ENCODE measurements at places on chromosomes 5 and 9.
A peak's percentile ranks its signal among the peaks of the same experiment; 100 is the strongest.

DNA sequence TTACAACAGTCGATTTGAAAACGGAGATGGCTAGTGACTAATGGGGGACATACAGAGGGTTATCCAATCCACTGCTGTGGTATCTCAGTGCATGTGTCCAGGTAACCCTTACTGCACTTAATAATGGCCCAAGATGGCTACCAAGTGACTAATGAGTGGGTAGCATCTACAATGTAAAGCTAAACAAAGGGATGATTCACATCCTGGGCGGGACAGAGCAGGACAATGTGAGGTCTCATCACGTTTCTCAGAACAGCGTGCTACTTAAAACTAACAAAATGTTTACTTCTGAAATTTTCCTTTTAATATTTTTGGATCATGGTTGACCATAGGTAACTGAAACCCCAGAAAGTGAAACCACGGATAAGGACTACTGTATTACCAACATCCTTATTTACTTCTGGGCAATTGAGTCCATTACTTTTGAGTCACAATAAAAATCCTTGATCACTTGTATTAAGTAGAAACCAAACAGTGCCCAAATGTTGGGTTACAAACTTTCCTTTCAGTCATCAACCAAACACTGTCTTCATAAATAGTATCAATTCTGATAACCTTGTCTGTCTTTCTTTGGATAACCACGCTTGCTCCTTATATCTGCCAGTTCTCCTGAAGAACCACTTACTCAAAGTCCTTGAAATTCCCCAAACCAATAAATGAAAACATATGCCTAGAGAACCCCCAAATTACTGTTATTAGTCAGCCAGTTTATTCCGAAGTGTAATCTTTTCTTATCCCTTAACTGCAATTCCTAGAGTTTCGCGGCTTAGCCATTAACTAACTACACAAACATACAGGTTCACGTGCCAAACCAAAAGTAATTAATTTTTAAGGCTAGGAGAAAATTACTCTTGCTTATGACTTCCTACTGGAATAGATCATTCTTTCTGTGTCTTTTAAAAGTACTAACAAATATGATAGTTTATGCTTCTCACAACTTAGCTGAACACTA, 59.7 kb downstream of the ELL2 start:
- no peak for DNase-seq

DNA sequence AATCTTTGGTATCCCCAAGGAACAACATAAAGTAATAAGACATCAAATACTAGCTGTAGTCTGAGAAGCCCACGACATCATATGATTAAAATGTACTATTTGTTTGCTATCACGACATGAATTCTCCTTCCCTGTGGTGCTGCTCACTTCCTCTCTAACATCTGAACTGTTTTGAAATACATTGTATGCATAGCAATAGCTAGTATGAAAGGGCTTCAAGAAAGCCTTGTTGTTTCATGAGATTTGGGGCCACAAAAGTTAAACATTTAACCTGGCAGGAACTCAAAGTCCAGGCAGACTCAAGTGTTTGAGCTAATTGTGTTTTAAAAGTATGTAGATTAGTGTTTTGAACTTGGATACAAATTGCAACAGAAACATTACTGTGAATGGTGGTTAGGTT, 237.4 kb upstream of the PTGER4 start:
- DNase-seq: no peak

DNA sequence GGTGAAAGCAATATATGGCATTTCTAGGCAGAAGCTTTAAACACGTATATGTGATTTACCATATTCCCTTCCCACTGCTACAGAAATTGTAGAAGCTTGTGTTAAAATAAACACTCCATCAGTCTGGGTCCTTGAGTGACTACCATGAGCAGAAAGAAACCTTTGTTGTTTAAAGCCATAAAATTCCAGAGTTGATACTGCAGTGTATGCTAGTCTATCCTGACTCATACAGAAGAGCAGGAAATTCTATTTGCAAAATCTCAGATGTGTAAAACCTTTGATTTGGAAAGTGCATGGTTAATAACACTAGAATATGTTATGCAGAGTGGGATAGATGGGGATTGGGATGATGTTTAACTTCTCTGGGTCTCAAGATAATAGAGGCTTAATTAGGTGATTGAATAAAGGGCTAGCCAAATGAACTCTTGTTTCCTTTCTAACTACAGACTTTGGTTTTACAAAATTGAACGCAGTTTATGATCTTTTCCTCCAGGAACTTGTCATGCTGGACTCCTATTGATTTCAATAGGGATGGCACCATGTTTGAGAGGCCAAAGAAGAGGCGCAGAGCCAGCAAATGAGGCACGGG, 282.7 kb upstream of the VLDLR start:
- no peak for DNase-seq

- DNase-seq: peak; percentile 75
These were observed 23.9 kb downstream of the C5orf15 start for GRCh38 chr5:133944263-133945185.

- no peak for DNase-seq
These were observed 180.3 kb upstream of the ADRA1B start for GRCh38 chr5:159735749-159736660.

DNA sequence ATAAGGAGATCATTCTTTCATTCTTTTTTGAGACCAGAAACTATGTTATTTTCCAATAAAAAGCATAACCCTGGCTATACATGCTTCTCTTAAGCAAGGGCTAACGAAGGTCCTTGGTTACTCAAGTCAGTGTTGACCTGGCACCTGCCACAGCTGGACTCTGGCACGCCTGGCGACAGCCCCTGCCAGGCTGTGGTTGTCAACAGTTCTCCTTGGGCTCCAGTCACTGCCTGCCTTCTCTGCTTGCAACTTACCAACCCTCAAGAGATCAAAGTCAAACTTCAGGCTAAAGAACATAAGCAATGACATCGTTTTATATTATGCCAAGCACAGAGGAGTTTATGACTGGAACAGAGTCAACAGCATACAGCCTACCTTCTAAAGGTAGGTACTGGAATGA, 61.4 kb upstream of the TBC1D9B start:
- no peak for DNase-seq

GRCh38 chr5:13783726-13784125, 160.8 kb downstream of the DNAH5 start:
- no peak for DNase-seq

DNA sequence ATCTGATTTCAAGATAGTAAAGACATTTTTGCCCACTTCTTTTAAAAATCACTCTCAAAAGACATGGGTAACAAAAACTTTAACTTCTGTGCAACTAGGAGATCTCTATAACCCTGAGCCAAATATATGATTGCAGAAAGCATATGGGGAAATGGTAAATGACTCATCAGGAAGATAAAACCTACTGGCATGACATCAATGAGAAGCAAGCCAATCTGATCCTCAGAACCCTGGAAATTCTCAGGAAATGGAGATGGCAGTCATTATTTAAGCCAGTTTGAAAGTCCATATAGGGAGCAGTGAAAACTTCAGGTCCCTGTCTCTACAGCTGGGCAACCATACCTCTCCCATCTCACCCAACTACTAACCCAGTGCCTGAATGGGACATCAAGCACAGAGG, 249.7 kb upstream of the NREP start:
- no peak for DNase-seq

DNA sequence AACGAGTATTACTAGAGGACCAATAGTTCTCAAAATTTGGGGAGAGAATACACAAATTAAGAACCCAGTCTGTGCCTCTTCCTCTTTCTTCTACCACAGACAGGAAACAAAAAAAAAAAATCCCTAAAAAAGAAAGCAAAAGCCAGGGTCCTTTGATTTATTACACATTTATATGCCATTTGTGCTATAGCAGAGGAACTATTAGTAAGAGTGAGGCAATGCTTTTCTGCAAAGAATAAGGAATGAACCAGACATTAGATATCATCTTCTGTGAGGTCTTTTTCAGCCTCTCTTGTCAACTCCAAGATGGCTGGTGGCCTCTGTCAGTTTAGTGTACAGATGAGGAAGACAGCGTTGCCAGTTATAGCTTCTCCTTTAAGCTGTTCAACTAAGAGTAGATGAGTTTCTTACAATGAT, 127.6 kb downstream of the RFX3 start:
- DNase-seq: no peak

DNA sequence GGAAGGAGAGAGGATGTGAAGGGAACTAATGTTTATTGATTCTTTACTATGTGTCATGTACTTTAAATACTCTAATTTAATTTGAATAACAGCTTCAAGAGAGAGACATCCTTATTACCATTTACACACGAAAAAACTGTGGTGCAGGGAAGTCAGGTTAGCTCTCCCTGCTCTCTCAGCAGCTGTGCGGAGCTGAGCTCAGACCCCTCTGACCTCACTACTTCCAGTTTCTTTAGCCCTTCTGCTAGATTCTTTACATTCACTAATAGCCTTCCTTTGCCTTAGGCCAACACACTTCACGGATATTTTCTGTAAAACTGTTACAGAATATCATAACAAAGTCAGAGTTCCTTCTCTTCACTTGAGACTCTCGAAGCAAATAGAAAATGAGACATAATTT, 131.3 kb upstream of the ARRDC3 start:
- DNase-seq: no peak

- DNase-seq: no peak
These were observed 38.9 kb upstream of the TLX3 start for GRCh38 chr5:171270136-171270535.

GRCh38 chr9:6645355-6646292, at the start of gene GLDC:
Gene GLDC, minus strand, starts transcription at chr9:6645729. Its CDS starts 230 bp downstream, at chr9:6645499.
- peak; percentile 61 for DNase-seq

GRCh38 chr5:6158974-6159831, 219.1 kb downstream of the MED10 start:
- no peak for DNase-seq

GRCh38 chr5:149667084-149667828, 62.9 kb upstream of the PPARGC1B start:
- DNase-seq: peak; percentile 50

DNA sequence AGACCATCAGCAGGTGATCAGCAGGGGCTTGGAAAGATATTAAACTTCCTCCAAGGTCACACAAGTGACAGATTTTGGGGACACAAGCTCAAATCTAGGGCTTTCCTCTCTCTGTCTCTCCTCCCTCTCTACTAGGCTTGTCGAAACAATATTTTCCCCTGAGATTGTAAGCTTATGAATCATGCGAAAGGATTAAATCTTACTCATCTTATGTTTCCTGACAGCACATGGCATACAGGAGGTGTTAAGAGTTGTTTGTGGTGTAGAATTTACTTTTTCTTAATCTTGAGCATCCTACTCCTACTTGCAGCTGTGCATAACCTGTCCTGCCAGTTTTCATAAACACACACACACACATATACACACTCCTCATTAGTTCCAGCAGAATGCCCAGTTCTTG, 186.3 kb downstream of the MARCHF11 start:
- no peak for DNase-seq

DNA sequence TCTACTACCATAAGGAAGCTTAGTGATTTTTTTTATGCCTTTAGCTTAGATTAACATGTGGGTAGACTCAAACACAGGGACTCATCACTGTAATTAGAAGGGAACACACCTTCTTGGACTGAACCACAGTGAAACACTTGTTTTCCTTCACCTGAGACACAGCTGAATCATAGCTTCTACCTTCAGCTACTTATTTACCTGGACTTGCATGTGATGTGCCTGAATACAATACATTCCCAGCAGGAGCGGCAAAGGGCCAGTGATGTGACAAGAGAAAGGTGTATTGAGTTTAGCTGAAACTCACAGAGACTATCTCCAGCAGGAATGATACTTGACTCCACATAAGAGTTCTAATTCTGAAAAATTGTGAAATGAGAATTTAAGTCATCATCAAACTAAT, 37.8 kb downstream of the GRAMD2B start:
- DNase-seq: no peak

GRCh38 chr5:124393584-124394379, 352.7 kb downstream of the ZNF608 start:
- no peak for DNase-seq

- no peak for DNase-seq
These were observed 245.1 kb upstream of the MEF2C start for GRCh38 chr5:89128092-89128491.

GRCh38 chr5:153352685-153353219, 137.7 kb upstream of the GRIA1 start:
- DNase-seq: peak; percentile 22

DNA sequence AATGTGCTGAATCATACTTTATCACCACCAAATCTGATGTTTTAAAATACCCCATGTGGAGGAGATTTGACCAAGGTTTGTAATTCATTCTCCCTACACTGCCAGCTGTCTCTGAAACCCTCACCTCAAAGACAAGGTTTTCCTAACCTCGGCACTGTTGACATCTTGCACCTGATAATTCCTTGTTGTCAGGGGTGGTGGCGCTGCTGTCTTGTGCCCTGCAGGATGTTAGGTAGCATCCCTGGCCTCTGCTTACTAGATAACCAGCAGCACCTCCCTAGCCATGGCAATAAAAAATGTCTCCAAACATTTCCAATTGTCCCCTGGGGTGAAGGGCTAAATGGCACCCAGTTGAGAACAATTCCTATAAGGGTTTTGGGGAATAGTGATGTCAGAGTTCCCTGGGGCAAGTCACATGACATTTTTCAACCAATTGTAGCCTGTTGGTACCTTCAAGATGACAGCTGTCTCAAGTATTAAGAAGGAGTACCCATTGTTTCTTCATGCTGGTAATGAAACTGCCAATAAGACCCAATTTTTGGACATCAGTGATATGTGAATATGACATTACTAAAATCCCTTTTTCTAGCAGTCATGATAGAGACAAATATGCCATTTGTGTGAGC, 160.6 kb upstream of the PLCXD3 start:
- no peak for DNase-seq

DNA sequence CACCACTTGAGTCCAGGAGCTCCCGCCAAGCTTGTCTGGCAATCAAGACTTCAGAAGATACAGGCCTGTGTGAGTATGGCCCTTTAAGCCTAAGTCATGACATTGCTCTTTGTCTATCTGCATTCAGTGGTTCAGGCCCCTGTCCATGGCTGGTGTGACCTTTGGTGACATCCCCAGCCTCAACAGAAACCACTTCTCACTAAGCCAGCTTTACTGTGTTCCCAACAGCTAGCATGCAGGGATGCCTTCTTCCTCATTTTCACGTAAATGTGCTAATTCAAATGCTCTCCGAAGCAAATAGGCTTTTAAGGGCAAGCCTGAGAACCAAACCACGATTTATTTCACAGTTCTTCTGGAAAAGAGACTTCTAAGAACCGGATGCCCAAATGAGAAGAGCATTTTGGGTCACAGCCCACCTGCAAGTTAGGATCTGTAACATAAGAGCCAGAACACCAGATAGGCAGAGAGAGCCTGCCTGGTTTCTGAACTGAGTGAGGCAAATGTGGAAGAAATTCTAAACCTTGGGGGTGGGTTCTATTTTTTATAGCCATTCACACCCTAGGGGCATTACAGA, 14.9 kb downstream of the CD180 start:
- DNase-seq: no peak

- DNase-seq: peak; percentile 44
These were observed 554 bp downstream of the SDHA start for GRCh38 chr5:218457-219291.

- DNase-seq: no peak
These were observed 87.5 kb downstream of the GLDC start for GRCh38 chr9:6557883-6558616.

DNA sequence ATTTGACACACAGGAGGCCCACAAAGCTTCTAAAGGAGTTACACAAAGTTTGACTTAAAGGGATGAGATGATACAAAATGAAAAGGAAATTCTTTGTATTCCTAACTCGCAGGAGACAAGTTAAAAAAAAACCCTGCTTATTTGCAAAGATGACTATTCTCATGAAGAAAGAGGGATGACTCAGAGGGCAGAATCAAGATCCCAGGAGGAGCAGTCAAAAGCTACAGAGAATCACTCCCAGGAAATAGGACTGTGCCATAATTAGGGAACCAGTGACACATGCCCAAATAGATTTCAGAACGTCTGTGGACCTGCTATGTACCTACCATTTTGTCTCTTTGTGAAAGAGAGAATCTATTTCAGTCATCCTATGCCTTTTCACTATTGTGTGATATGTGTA, 103.5 kb upstream of the ARRDC3 start:
- DNase-seq: no peak

All from activated T-cell treated with anti-CD3 and anti-CD28 coated beads, Interleukin-2, amount 50 U/mL, for 48 hours (primary cell).